T-cell (primary cell): ENCODE measurements at places on chromosomes 3 and 15. TPM values are rescaled to one million over a fixed set of nuclear protein-coding genes. Genes with fewer than 3 reads are reported as not detected.

DNA sequence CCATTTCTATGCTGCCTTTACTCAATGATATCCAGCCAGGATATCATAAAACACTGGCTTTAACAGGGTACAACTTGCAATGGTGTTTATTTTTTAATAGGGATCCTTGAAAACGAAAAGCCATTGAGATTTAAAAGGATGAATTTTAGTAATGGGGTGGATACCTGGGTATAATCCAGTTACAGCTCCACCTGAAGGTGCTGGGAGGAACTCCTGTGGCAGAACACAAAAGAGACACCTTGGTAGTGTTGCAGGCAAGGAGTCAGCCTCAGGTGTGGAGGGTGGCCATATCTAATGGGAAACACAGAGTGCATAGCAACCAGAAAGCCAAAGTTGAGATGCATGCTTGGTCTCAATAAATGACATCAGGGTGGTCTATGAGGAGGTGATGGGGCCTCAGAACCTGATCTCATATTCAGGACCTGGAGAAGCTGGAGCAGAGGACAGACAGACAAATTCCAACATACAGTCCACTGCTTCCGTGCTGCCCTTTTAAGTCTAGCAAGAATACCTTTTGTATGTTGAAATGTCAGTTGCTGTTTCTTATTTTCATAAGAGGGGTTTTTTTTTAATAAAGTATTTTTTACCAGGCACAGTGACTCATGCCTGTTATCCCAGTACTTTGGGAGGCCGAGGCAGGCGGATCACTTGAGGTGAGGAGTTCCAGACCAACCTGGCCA, 12.0 kb upstream of the PAQR9 start:
- H3K4me3 ChIP-seq = no peak overlapping the region
- no peak for DNase-seq
- H3K27me3 ChIP-seq = peaks cover 19% of the 10 kb centered on the region
- H3K27ac ChIP-seq = no peak overlapping the region
- H3K4me1 ChIP-seq = no peaks in the 10 kb centered on the region

DNA sequence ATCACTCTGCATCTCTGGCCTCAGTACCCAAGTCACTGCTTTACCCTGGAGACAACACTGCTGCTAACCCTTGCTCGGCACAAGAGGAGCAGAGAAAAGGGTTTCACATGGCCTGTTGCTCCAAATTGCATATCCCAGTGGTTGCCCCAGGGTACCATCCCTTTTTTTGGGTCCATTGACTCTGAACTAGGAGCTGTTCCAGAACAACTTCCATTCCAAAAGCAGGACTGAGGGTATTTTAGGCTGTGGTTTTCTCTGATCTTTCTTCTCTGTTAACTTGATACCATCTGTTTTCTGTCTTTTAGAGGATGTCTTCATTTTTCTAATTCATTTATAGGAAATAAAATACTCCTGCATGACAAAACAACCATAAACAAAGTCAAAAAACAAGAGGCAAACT, 17.3 kb upstream of the RYK start:
- H3K36me3 ChIP-seq = no peaks in the 10 kb centered on the region
- H3K27me3 ChIP-seq = no peaks in the 10 kb centered on the region
- no peak overlapping the region for H3K27ac ChIP-seq
- DNase-seq = no peak
- H3K4me3 ChIP-seq = no peak overlapping the region

GRCh38 chr15:25712961-25713355, 150.2 kb downstream of the ATP10A start:
- no peaks in the 10 kb centered on the region for H3K27me3 ChIP-seq
- H3K36me3 ChIP-seq = peaks cover 15% of the 10 kb centered on the region
- H3K27ac ChIP-seq = no peak overlapping the region

DNA sequence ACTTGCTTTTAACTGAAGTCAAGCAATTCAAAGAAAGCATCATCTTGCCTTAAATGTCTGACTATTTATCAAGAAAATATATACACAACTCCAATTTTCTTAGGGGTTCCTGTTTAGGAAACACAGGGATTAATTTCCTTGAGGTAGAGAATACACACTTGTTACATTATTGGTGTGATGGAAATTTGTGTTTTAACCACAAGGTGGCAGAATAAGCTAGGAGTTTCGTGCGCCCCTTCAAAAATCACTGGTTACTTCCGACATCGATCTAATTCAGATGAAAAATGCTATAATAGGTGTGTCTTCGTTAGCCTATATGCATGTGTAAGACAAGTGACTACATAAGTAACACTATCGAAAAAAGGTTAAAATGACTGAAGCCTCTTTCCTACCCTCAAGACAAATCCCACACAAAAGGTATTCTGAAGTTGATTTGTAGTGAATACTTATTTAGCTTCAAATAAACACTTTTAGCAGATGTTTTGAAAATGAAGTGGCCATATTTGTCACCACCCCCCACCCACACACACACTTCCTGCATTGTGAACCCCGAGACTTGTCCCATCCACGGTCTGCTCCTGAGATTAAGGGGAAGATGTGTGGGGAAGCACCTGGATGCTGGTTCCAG, 246.5 kb downstream of the ROBO1 start:
- no peak for DNase-seq
- no peaks in the 10 kb centered on the region for H3K27me3 ChIP-seq
- H3K4me1 ChIP-seq = no peaks in the 10 kb centered on the region
- no peak overlapping the region for H3K27ac ChIP-seq
- no peak overlapping the region for H3K4me3 ChIP-seq

DNA sequence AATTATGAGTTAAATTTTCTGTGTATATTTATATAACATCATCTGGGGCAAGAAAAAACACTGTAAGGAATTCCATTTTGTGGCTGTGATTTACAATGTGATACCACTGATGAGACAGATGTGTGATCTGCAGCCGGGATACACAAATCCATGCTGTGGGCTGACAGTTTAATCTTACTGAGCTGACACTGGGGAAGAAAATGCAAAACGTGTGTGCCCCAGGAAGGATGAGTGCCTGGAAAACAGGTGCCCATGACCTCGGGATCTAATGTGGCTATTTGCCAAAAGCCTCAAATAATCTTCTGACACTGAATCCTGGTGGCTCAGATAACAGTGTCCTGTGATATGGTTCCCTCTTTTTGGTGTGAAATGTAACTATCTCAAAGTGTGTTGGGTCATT, 10.5 kb downstream of the MYRIP start:
- H3K27me3 ChIP-seq = peaks cover 2% of the 10 kb centered on the region
- H3K4me1 ChIP-seq = no peaks in the 10 kb centered on the region
- H3K27ac ChIP-seq = no peak overlapping the region
- H3K36me3 ChIP-seq = no peaks in the 10 kb centered on the region
- no peak for DNase-seq

- no peak overlapping the region for H3K4me3 ChIP-seq
- peaks cover 8% of the 10 kb centered on the region for H3K36me3 ChIP-seq
- H3K4me1 ChIP-seq = peaks cover 5% of the 10 kb centered on the region
- no peak overlapping the region for H3K27ac ChIP-seq
- no peaks in the 10 kb centered on the region for H3K27me3 ChIP-seq
- no peak for DNase-seq
Measured at GRCh38 chr15:55834331-55834730, 91.4 kb upstream of the PRTG start.

DNA sequence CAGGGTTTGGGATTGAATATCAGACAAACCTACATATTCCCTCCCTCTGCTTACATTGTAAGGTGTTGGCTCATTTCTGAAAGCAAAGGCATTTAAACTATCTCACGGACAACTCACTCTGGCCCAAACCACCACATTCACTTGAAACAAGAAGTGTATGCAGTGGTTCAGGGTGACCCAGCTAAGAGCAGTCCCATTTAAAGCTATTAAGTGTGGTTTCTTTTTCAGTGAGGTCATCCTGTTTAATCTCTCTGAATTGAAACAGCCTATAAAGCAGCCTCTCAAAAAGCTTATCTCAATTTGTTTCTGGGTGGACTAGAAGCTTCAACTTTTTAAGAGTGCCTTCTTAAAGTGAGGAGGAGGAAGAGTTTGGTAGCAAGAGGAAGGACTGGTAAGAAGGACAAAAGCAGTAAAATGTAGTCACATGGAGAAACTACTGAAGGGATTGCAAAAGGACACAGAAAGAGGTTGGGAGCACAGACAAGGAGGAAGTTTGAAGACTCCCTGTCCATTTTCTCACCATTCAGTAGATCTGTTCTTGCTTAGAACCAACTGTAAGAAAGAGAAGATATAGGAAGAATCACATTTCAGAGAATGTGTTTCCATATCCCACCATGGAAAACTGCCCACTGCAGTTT, 151.6 kb downstream of the TMCO5A start:
- H3K27me3 ChIP-seq = no peaks in the 10 kb centered on the region
- peaks cover 2% of the 10 kb centered on the region for H3K4me1 ChIP-seq
- no peak overlapping the region for H3K27ac ChIP-seq
- DNase-seq = no peak
- no peak overlapping the region for H3K4me3 ChIP-seq
- no peaks in the 10 kb centered on the region for H3K36me3 ChIP-seq

DNA sequence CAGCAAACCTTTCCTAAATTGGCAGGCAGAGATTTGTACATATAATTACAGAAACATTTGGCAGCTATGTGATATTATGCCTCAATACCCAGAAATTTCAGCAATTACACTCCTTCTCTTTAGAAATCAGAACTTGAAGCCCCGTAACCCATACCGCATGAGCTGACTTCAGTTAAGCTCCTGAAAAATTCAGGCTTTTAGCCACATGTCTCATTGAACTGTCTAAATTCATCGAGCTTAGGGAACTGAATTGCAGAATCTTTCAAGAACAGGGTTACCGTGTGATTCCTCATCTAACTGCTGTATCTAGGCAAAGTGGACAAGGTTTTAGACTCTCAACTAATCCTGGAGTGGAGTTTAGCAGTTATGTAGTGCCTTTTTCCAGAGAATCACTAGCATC, 333.0 kb downstream of the EPHA3 start:
- no peak overlapping the region for H3K27ac ChIP-seq
- no peak for DNase-seq
- H3K4me1 ChIP-seq = no peaks in the 10 kb centered on the region
- no peaks in the 10 kb centered on the region for H3K36me3 ChIP-seq
- H3K27me3 ChIP-seq = no peaks in the 10 kb centered on the region

DNA sequence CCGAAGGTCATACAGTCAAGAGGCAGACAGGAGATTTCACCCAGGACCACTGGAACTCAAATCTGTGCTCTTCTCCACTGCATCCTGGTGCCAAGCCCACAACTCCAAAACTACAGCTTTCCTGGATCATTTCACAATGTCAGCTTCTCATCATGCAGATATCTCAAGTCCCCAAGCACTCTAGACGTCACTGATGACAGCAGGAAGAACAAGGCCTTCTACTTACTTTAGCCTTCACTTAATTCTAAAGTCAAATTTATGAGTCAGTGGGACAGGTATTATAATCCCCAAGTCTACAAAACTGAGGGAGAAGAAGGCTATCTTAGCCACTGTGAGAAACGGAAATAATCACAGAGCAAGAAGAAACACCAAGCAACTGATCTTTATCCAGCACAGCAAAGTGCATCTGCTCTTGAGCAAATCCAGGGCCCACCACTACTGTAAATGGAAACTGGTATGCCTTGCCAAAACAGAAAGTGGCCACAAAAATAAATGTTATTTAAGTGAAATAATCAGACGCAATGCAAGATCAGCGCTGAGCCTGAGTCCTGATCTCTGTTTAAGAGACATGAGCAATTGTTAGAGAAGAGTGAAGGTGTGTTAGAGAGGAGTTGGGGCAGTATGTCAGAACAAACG, 928 bp downstream of the RAD18 start:
- H3K27ac ChIP-seq = peak overlapping the region; percentile 90
- DNase-seq = no peak
- peak overlapping the region; percentile 90 for H3K4me3 ChIP-seq
- H3K4me1 ChIP-seq = peaks cover 13% of the 10 kb centered on the region
- H3K27me3 ChIP-seq = no peaks in the 10 kb centered on the region
- no peaks in the 10 kb centered on the region for H3K36me3 ChIP-seq

GRCh38 chr3:141412087-141412935, 44.0 kb downstream of the ZBTB38 start:
- no peaks in the 10 kb centered on the region for H3K36me3 ChIP-seq
- peaks cover 23% of the 10 kb centered on the region for H3K4me1 ChIP-seq
- peak overlapping the region; percentile 17 for H3K4me3 ChIP-seq
- peak; percentile 41 for DNase-seq

DNA sequence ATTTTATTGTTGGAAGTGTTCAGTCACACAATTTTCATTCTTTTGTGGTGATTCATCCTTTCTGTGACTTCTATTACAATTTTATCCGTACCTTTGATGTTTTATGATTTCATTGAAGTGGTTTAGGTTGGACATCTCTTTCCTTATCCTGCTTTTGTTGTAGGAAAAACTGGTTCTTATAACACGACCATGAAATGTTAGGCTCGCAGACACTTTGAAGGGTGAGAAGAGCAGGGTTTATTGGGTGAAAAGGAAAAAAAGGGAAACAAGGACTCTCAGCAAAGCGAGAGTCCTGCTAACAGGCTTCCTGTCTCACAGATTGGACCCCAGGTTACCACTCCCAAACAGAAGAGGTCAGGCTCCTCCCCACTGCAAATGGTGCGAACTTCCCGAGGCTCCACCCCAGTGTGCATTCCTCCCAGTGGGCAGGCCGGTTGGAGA, 257.4 kb downstream of the STXBP5L start:
- H3K4me1 ChIP-seq = no peaks in the 10 kb centered on the region
- H3K27ac ChIP-seq = no peak overlapping the region
- no peaks in the 10 kb centered on the region for H3K27me3 ChIP-seq
- no peak overlapping the region for H3K4me3 ChIP-seq

DNA sequence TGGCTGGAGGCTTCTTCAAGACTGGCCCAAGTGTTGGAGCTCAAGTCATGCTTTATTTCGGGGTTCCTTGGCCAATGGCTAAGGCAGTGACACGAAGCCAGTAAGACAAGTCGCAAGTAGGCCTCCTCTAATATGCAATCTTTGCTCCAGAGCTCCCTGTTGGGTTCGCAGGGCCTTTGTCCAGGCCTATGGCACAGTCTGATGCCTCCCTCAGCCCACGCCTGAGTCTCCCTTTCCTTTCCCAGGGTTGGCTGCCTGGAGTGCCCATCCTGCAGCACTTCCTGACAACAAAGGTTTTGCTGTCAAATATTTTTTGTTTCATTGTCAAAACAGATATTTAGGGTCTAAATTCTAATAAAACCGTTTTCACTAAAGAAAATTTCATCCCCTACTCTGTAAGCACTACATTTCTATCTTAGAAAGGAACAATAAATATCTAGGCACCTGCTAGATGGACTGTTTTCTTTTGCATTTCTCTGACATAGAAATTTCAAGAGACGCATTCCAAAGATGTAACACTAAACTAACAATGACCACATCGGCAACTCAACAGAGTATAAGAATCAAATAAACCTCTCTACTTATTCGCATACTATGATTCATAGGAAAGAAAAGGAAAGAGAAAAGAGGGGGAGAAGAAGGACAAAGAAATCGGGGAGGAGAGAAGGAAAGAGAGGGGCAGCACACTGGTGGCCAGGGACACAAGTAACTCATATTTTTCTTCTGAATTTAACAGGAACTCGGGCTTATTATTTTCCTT, 393.1 kb upstream of the ATP11B start:
- no peak for DNase-seq
- no peak overlapping the region for H3K27ac ChIP-seq
- H3K36me3 ChIP-seq = no peaks in the 10 kb centered on the region
- no peaks in the 10 kb centered on the region for H3K27me3 ChIP-seq
- H3K4me1 ChIP-seq = no peaks in the 10 kb centered on the region

The GHSR gene
- not detected for total RNA-seq

The SLC51B gene
- not detected for total RNA-seq

The DENND4A gene
- total RNA-seq = 67.1 TPM

The MAGEL2 gene
- not detected for total RNA-seq
